ENCODE measurements at places on chromosomes 4 and X. TPM values are rescaled to one million over a fixed set of nuclear protein-coding genes. Genes with fewer than 3 reads are reported as not detected.

CLDN34 gene
- total RNA-seq = not detected

GRCh38 chr4:175646802-175647201 lies 165.3 kb downstream of the GPM6A start:
- no peak for DNase-seq

COL25A1 gene
- total RNA-seq = 0.14 TPM

- no peak for DNase-seq
Measured at GRCh38 chr4:84862064-84862463, 104.4 kb downstream of the WDFY3 start.

- no peak for DNase-seq
Measured at GRCh38 chr4:83139514-83140156, 25.1 kb upstream of the PLAC8 start.

GRCh38 chr4:153045111-153045982 lies 109.2 kb downstream of the FHDC1 start:
- DNase-seq = no peak

DNA sequence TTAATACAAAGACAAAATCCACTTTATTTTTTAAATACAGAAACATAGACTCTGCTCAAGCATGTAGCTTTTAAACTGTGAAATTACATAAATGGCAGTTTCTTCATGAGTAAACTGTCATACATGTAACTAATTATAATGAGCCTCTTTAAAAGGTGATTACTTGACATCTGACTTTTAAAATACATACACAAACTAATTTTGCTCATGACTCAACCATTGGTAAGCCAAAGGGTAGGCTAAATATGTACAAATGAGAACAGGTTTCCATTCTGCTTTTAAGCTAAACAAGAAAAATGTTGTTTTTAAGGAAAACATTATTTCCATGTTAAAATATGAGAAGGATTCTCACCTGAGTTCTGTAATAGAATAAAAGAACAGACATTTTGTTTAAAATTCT lies 27.9 kb downstream of the CAMK2D start:
- DNase-seq = no peak

DNA sequence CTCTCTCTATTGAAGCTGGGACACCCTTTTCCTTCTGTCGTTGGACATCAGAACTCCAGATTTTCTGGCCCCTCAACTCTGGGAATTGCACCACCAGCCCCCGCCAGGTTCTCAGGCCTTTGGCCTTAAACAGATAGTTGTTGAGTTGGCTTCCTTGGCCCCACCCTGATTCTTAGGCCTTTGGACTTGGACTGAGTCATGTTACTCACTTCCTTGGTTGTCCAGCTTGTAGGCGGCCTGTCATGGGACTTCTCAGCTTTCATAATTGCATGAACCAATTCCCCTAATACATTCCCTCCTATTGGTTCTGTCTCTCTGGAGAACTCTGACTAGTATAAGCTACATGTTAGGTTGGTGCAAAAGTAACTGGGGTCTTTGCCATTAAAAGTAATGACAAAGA lies 195.7 kb downstream of the GPAT3 start:
- DNase-seq = no peak

DNA sequence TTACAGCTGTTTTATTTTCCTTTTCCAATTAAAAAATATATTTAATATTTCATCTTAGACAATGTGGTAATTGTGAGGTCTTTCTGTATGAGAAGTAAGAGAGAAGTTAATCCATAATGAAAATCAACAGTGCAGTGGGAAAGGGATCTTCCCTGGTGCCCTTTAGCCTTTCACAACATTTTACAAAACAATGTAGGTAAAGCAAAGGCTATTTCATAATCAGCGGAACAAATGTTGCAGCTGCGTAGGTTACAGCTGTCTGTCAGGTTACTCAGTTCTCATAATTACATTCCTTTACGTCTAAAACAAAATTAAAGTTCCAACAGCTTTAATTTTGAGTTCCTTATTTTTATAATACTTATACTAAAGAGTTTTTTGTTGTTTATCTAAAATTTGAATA lies 22.8 kb upstream of the VCX3A start:
- no peak for DNase-seq

DNA sequence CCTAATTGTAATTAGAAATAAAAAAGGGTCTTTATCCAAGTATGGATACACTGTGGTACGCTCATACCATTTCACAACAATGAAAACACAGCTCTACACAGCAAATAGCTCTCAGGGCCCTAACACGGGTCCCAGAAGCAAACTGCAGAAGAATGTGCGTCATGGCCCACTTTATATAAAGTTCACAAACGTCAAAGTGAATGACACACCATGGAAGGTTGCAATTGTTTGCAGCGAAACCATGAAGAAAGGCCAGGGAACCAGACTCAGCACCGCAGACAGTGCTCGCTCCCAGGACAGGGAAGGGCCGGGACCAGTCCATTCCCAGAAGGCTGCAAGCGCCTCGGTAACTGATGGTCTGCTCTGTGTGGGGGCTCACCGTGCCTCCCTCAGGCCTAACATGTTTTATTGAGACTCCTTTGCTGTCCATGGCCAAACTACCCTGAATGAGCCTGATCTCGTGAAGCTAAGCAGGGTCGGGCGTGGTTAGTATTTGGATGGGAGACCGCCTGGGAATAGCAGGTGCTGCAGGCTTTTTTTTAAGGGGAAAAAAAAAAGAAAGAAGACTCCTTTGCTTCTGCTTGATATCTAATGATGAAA lies 47.8 kb downstream of the ACOX3 start:
- DNase-seq = no peak

- DNase-seq = no peak
Measured at GRCh38 chrX:151695583-151696340, 504 bp downstream of the PRRG3 start.

- DNase-seq = peak; percentile 86
Measured at GRCh38 chr4:13907255-13907751, 279.8 kb upstream of the BOD1L1 start.

- no peak for DNase-seq
Measured at GRCh38 chr4:77593101-77593500, 12.5 kb upstream of the CXCL13 start.

FHL1 gene
- 59.6 TPM for total RNA-seq

CXorf49 gene
- not detected for total RNA-seq

CLTRN gene
- total RNA-seq = 0.09 TPM

DNA sequence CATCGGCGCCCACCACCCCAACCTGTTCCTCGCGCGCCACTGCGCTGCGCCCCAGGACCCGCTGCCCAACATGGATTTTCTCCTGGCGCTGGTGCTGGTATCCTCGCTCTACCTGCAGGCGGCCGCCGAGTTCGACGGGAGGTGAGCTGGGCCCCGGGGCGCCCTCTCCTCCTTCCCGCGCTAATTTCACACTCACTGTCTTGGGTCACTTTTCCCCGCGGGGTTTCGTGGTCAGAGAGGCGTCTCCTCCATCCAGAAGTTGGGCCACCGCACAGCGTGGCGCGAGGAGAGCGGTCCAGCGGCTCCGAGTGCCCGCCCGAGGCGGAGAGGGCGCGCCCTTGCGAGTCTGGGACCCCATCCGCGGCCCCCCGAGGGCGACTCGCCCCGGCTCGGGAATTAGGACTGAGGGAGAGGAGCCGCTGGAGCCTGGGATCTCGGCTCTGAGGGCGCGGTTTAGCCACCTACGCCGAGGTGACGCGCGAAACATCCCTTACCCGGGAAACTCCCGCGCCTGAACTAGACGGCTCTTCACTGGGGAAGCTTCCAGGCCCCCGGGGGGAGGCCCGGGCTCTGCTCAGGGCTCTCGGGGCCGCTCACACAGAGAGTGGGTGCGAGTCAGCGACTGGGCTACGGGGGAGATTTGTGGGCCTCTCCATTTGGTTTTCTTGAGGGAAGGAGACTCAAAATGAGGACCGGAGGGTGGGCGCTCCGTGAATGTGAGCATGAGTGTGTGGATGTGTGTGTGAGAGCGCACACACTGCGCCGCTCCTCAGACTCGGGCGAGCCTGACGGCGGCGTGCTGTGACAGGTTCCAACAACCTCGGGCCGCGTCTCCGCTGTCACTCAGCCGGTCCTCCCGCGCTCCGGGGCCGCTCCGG lies 551 bp downstream of the NPNT start:
- DNase-seq = peak; percentile 21

MID1 gene
- total RNA-seq = 63.8 TPM

- DNase-seq = no peak
Measured at GRCh38 chr4:3044870-3045819, 29.2 kb downstream of the HTT-AS start.

DNA sequence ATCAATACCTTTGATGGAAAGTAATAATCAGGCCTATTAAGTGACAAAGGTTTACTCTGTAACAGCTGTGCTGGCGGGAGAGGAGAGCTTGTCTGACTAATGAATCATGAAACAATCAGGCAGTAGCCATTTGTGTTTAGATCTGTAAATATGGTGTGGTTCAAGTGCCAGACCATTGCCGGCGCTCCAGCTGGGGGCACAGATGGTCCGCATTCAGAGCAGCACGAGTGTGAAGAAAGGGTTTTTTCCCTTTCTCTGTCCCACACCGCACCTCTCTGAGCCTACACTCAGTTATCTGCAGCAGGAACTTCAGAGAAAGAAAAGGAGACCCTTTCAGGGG lies 111.3 kb upstream of the PAQR3 start:
- DNase-seq = no peak

- no peak for DNase-seq
Measured at GRCh38 chr4:109049926-109050325, 252.5 kb downstream of the COL25A1 start.

DUX4 gene
- total RNA-seq = not detected

CENPVL1 gene
- not detected for total RNA-seq

DNA sequence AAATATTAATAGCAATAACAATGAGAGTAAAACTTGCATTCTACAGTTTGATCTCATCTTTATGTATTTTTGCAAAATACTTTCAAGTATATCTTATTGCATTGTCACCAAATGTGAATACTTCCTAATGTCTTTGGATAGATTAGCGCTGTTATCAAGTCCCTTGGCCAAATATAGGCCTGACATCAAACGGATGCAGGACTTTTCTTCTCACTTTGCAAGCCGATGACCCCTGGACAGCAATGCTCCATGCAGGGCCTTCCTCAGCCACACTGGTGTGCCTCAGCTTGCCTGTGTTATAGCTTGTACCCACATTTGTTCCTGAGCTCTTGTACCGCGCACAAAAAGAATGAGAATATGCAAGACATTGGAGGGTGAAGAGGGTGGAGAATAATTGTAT lies 18.0 kb upstream of the NMU start:
- no peak for DNase-seq

SMAD1 gene
- 127 TPM for total RNA-seq

DNA sequence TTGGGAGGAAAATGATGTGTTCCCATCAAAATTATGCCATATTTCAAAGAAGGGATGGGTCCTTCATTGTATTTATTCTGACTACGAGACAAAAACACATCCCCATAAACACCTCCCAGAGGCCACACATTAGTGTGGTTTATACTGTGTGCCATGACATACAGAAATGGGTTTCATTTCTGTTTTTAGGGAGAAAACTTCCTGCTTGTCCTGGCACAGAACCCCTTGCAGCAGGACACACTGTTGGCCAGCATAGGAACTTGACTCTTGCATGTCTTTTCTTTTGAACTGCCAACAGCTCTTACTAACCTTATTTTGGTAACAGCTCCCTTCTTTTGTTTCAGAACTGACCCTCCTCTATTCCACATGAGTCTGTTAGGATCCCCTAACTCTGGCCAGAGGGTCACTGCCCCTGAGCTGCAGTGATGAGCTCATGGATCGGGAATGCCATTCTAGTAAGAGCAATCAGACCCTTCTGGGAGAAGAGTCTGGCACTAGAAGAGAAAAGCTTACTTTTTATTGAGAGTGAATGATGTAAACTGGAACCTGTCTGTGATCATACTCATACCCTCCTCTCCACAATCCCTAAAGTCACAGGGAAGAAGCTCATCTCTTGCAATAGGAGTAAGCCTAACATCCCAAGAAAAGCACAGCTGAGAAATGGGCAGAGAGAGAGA lies 86.4 kb downstream of the SMIM20 start:
- no peak for DNase-seq

- peak; percentile 14 for DNase-seq
Measured at GRCh38 chrX:53716328-53717088, 30.0 kb upstream of the HUWE1 start.

DNA sequence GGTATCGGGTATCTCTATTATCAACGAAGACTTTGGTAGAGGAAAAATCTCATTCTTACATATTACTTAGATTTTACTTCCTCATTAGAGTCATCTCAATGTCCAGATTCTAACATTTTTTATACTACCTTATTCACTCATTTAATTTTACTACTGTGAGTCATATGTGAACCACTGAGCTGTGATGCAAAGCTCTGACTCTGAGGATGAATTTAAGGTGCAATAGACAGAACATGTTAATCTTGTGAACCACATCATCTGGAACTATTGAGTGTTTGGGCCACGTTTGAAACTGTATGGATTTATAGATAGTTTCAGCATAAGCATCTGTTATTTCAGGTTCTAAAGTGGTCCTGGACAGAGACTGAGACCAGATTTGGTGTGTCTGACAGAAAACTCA lies 78.4 kb downstream of the PWWP3B start:
- DNase-seq = no peak

GRCh38 chrX:29090811-29091210 lies 503.6 kb downstream of the IL1RAPL1 start:
- DNase-seq = peak; percentile 11

GRCh38 chr4:59728496-59728895 lies 1471.6 kb upstream of the ADGRL3 start:
- DNase-seq = no peak

DNA sequence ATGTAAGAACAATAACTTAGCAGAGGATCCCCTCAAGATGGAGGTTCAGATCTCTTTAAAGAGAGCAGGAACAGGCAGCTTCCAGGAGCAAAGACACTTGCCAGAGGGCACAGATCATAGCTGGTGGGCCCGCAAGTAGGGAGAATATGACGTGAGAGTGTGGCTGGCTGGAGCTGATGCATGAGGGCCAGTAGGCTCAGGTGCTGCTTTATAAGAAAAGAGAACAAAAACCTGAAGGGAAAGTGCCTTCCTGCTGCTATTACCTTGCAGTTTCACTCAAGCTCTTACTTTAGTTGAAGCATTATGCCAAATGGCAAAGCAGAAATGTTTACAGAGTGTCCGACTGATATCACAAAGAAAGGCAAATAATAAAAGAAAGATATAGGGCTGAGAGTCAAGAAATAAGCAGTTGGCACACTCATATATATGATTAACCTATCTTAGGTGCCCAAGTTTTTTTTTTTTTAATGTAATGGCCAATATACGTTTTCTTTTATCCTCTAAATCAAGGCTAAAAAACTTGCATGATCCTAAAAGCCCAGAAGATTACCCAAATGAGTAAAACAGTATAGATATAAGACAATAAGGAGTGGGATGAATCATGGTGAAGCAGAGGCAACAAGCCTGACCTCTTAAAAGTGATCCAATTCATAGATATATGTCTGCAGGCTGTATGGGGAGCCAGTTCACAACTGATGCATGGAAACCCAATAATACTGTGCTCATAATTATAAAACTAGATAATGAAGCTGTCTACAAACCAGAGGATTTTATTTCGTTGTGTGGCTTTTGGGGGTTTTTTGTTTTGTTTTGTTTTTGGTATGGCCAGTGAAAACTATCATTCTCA lies 12.6 kb downstream of the NR0B1 start:
- no peak for DNase-seq

Measured in dermis blood vessel endothelial cell (primary cell).